ENCODE measurements at places on chromosomes 2 and 18.

- DNase-seq, result peak; percentile 38
These were observed 22.1 kb downstream of the CENPA start for GRCh38 chr2:26807788-26808460.

- no peak for DNase-seq
These were observed 76.3 kb upstream of the MGAT4A start for GRCh38 chr2:98807221-98807620.

DNA sequence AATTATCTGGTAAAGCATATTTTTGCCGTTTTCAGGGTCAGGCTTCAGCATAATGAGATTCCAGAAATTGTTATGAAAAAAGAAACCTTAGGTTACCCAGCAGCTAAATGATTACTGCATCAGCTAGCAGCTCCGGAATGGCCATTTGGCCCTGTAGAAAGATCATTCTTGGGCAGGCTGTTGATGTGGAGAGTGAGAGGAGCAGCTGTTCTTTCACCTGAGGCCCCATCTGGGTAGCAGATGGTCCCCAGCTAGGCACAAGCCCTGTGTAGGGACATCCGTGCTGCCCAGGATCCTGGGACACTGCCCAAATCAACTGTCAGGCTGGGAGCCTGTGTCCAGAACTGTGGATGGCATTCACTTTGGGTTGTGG is 61.8 kb downstream of the NEDD4L start:
- no peak for DNase-seq

- DNase-seq, result no peak
These were observed 23.0 kb downstream of the CDC42EP3 start for GRCh38 chr2:37648331-37649011.

GRCh38 chr2:39538718-39539117 is 101.6 kb upstream of the MAP4K3 start:
- no peak for DNase-seq

DNA sequence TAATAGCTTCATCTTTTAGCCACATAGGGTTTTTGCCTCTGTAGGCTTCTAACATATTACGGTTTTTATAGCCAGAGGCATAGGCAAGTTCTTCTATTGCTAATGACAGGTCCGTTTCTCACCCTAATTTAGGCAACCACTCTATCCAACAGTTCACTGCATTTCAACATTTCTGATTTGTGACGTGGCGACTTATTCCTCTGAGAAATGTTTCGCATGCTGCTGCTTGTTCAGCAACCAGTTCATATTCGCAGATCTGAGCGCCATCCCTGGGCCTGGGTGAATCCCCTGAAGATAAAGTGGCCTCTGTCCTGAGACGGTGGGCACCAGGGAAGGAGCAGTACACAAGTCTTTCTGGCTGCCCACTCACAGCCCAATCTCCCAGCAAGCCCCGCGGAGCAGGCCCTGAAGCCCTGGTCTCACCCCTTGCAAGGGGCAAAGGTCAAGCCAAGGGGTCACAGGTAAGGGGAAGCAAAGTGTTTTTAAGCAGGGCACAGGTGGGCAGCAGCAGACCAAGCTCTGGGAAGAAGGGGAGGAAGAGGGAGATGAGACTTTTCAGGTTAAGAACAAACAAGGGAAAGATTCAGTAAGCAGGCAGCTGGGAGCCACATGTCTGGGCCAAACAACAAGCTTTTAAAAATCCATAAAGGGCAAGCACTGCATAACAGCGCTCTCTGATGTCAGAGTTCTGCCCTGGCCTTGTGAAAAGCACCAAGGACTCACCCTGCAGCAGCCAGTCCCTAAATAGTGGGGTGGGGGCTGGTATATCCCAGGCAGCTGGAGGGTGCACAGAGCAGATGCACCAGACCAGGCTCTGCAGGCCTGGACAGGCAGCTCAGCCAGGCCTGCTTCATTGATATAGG is 10.8 kb upstream of the COX7A2L start:
- no peak for DNase-seq

GRCh38 chr2:180747728-180748127 is 232.7 kb upstream of the UBE2E3 start:
- no peak for DNase-seq

- DNase-seq, result no peak
These were observed 48.1 kb downstream of the MAIP1 start for GRCh38 chr2:200003444-200003843.

- DNase-seq, result no peak
These were observed 245.8 kb upstream of the SLC39A10 start for GRCh38 chr2:195411219-195411687.

- no peak for DNase-seq
These were observed 91.9 kb downstream of the VRK2 start for GRCh38 chr2:58138396-58139030.

- DNase-seq, result peak; percentile 90
These were observed 20.5 kb upstream of the KIF1A start for GRCh38 chr2:240840435-240841060.

DNA sequence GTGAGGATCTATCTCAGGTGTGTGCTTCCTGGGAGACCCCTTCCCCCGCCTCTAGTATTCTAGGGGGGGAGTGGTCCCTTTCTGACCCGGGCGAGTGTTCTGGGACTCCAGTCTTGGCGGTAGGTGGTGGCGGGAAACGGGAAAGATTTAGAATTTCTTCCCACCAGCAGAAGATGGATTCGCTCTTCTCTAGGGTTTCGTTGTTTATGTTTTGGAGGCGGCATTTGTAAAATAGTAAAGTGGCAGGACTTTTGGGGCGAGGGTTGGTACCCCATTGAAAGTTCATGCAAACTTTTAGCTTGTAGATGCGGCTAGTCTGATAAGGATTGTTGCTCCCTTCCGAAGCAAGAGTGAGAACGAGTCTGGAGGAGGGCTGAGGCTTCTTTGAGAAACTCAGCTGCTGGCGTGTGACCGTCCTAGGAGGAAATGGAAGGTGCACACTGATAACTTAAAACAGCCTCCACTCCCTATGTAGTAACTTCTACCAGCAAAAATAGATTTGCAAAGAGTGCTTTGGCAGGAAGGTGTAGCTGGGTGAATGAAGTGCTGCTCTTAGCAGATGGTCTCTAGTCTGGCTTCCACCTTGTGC is 412 bp downstream of the GPD2 start:
- DNase-seq, result peak; percentile 21

GRCh38 chr2:119402645-119403560 is 28.8 kb upstream of the TMEM37 start:
- DNase-seq, result no peak

GRCh38 chr18:46343931-46344372 is 239.8 kb downstream of the HAUS1 start:
- peak; percentile 83 for DNase-seq

DNA sequence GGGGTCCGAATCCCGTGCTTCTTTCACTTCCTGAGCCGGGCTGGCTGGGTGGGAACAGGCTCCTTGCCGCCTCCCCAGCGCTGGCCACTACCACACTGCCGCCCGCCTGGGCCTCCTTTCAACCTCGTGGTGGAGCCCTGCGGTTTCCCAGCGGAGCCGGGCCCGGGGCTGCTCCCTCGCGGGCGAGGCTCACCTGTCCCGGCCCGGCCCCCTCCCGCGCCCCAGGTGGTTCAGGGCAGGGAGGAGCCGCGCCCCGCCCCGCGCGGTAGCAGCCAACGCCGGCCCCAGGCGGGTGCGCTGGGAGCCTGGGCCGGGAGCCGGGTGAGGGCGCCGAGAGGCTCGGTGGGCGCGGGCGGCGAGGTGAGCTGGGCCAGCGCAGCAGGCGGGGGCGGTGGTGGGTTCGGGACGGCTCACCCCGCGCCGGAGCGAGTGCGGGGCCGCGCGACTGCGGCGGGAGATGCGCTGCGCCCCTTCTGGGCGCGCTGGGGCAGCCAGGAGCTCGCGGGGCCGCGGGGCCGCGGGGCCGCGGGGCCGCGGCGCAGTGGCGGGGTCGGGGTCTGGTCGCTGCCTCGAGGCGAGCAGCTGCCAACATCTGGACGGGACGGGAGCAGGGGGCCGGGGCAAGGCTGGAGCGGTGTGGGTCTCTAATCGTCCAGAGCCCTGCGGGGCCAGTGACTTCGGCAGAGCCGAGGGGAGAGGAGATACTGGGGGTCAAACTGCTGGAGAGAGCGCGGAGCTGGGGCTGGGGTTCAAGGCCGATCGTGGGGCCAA is at the start of gene LYPD6B:
LYPD6B (plus strand) TSS at position 258 of the 771 bp plus-strand sequence. CDS start 92,250 bp downstream, outside the sequence.
- DNase-seq, result peak; percentile 91

DNA sequence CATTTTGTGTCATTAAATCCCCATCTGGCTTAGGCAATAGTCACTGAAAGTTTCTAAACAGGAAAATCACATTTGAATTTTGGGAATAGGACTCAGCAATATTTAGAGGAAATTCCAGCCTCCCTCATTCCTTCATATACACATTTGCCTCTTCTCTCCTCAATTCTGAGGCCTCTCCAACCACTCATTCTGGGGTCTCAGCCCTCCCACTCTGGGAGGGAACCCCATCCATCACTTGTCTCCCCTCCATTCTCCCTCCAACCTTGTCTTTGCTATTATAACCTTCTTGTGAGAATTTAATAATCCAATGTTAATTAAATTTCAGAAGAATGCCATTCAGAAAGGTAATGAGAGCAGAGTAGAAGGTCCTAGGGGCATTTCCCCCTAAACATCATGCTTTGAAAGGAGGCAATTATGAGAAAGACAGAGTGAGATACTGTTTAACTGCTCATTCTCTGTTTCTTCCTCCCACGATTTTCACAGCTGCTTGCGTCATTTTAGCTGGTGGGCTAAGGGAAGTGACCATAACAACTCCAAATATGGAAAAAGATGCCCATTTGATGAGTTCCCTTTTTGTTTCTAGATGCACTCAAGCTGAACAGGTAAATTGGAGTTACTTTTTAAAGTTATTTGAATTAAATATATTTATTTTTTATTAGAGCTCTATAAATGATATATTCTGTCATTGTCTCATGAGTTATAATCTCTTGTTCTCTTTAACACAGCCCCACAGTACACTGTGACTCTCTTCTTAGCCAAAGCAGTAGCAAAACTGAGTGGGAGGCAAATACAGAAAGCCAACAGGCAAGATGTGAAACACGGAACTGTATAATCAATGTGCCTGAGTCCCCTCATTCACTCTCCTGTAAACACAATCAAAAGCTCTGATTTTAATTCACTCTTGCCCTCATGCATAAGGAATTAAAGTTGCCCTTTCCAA is 135.1 kb downstream of the DLGAP1 start:
- DNase-seq, result no peak

GRCh38 chr2:98205889-98206288 is 118.9 kb downstream of the VWA3B start:
- no peak for DNase-seq

DNA sequence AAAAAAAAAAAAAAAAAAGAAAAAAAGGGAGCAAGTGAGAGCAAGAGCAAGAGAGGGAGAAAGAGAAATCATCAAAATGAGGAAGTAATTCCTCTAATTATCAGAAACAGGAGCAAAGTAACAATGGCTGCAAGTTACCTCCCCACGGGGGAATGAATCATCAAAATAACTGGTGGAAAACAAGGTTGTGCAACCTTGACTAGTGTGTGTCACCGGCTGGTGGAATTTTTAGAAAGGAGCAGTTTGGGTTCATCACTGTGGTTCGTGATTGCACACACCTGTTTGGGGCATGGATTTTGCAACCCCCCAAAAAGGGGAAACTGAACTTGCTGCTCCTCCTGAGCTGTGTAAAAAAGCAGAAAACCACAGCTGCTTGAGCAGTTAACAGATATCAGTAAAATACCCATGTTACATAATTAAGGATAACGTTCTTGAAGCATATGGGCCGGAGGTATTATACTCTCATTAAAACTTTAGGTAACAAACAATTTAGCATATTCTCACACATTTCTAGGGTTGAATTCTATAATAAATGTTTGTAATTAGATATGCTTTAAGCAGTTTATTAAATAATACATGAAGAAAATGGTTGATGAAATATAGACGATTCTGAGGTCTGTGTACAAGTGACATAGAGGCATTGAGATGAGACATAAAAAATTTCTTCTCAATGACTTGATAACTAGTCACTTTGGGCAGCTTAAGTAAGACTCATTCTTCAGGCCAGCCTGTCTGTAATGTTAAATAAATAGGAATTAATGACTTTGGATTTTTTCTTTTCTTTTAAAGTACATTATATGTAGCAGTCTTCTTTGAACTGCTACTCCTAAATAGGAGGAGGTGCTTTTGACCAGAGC is 184.2 kb upstream of the ZEB2 start:
- no peak for DNase-seq

DNA sequence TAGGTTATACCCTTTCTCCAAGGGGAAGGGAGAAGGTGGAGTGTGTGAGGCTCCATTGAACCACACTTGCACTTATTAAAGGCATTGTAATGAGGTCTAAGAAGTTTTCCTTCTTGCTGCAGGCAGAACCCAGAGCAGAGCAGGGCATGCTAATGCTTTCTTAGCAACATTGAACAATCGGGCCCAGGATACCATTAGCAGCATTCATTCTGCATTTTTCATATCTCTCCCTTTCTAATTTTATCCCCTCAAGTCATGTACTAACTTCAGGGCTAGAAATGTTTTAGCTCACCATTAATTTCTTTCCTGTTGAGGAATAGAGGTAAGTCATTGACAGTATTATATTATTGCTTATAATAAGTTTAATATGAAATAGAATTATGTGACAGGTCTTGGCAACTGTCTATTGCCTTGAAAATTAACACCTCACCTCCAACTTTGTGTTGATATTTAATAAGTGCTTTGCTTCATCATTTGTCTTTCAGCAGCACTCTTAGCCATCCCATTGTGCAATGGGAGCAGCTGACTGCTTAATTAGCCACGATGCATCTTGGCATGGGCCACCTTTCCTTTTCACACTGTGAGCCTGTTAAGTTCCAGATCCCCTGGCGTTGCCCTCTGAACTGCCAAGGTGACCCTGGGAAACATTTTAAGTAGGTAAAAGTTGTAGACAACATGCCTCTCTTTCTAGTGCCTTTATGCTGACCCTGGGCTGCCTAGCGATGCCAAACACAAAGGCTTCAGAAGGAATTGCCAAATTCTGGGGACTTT is 300.8 kb upstream of the MEX3C start:
- no peak for DNase-seq

- DNase-seq, result no peak
These were observed 30.2 kb upstream of the TYMS start for GRCh38 chr18:627231-627630.

- DNase-seq, result peak; percentile 77
These were observed 3.7 kb upstream of the ZEB2 start for GRCh38 chr2:144523596-144524117.

- no peak for DNase-seq
These were observed 76.5 kb downstream of the RAD51AP2 start for GRCh38 chr2:17441790-17442189.

All from H7 (cell line).